ENCODE measurements at places on chromosomes 13 and 19.

- DNase-seq, result no peak
Measured at GRCh38 chr19:58354478-58355030, 1.3 kb upstream of the A1BG start.

GRCh38 chr13:100855151-100855550, 180.6 kb upstream of the TMTC4 start:
- no peak for DNase-seq

GRCh38 chr13:75446874-75447273, 35.1 kb downstream of the TBC1D4 start:
- DNase-seq, result no peak

- no peak for DNase-seq
Measured at GRCh38 chr19:42290523-42291434, 11.2 kb upstream of the PRR19 start.

- no peak for DNase-seq
Measured at GRCh38 chr13:28659621-28659970, 666 bp downstream of the POMP start.

DNA sequence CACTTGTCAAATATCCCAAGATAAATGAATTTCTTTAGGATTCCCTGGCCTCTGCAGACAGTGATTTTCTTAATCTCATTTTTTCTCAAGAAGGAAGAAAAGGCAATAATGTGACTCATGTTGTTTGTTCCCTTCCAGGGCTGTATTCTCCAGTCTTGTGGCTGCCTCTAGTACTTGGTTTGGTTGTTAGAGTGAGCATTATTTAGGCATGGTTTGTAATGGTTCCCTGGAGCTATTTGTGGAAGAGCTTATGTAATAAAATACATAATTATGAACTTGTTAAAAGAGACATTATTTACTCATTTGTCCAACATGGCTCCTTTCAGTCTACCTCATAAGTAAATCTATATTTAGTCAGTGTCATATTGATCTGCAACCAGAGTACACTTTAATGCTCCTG, 270.4 kb downstream of the DCT start:
- no peak for DNase-seq

GRCh38 chr13:101144808-101145419, 271.4 kb downstream of the NALCN start:
- DNase-seq, result no peak

DNA sequence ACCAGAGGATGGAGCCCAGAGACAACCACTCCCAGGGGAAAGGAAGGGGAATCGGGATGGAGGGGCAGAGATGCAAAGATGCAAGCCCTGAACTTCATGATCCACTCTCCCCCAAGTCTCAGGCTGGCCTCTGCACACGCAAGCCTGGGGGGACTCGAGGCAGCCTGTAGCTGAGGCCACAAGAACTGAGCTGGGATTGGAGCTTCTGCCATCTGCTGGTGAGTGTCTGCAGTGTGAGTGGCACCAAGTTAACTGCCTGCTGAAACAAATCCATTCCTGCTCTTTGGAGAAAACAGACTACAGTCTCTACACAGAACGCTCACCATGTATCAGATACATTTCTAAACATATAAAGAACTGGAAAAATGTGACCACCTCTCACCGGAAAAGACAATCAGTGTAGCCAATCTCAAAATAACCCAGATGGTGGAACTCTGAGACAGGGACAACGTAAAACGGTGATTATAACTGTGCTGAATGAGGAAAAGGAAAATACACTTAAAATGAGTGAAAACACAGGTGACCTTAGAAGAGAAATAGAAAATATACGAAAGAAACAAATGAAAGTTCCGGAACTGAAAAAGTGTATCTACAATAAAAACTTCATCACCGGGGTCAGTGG, 62.1 kb downstream of the KLF2 start:
- no peak for DNase-seq

- no peak for DNase-seq
Measured at GRCh38 chr19:38506723-38507550, 73.4 kb downstream of the RYR1 start.

- DNase-seq, result no peak
Measured at GRCh38 chr13:52599037-52599847, 43.0 kb upstream of the HNRNPA1L2 start.

DNA sequence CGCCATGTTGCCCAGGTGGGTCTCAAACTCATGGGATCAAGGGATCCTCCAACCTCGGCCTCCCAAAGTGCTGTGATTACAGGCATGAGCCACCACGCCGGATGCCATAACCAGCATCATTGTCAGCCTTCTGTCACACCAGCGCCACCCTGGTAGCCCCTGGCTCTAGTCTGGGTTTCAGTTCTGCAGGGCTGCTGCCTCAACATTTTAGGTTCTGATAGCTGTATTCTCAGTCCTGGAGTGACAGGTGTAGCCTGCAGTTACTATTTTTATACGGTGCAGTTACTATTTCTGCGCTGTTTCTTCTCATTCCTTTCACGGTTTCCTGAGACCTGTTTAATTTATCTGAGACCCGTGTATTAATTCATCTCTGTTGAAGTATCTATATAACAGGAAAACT, 57.1 kb downstream of the TRPM4 start:
- DNase-seq, result no peak

DNA sequence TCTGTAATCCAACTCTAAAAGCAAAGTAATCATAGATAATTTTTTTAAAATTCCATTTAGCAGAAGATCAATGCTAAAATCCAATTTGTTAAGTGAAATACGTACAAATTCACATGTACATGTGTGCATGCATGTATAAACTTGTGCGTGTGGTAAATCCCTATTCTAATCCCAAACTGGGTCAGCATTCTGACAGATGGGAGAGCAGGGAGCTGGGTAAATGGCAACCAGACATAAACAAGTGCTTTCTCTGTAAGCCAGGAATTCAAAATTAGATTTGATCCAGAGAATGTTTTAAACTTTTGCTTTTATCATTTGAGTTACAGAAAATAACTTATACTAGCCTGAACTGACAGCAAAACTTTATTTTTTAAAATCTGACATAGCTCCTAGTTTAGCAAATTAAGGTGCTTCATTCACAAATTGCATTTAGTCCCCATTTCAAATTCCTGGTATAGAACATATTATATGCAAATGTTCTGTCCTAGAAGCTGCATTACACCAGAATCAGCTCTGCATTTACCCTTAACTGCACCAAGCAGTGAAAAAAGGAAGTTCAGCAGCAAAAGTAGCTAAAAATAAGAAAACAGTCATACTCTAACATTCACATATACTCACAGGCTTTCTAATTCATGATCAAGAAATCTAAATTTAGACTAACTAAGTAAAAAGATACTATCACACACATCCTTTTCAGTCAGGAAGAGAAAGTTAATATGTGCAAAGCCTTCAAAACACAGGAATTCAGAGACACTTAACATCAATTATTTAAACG, 32.6 kb downstream of the UBL3 start:
- DNase-seq, result no peak

DNA sequence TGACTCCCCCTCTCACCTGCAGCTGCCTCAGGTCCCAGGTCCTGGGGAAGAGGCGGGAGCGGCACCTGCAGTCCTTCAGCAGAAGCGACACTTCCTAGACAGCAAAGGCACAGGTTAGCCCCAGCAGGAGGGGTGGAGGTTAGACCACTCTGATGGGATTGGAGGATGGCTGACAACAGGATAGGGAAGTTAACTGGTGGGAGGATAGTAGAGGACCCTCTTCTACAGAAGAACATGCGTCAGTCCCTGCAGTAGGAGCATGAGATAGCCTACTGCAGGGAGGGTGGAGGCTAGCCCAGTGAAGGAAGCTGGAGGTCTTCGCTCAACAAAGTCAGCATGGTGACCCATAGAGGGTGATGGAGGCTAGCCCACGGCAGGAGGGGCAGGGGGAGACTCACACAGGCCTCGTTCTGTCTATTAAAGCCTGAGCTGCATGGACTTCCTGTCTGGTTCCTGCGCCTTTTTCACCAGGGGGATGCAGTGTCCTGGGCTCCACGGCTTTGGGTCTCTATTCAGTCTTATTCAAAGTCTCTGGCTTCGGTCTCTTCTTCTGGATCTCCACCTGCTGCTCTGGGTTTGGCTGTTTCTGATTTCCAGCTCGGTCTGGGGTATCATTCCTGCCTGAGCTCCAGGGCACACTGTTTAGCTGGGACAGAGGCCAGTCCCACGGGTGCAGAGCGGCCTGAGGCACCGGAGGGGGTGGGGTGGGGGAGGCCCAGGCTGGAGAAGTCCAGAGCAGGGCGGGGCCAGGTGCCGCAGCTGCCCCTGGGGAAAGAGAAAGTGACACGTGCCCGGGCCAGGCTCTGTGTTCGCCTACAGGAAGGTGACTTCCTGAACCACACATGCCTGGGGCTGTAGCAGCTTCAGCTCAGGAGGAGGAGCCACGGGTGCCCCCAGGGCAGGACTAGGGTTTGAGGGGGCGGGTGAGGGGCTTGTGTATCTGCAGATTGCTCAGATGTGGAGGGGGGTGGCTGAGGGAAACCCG, 7.3 kb downstream of the IFNL3 start:
- DNase-seq, result no peak

DNA sequence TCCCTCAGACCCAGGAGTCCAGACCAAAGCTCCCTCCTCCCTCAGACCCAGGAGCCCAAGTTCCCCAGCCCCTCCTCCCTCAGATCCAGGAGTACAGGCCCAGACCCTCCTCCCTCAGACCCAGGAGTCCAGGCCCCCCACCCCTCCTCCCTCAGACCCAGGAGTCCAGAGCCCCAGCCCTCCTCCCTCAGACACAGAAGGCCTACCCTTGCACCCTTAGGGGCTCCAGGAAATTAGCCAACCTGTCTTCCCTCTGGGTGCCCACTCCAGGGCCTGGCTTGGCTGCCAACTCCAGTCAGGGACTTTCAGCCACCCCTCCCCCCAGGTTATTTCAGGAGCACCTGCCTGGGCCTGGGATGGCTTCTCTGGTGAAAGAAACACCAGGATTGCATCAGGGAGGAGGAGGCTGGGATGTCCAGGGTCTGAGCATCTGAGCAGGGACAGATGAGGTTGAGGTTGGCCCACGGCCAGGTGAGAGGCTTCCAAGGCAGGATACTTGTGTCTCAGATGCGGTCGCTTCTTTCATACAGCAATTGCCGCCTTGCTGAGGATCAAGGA, at the start of gene FGF21:
Gene FGF21, plus strand, starts transcription at position 441 of the 558 bp plus-strand sequence. CDS start 713 bp downstream, outside the sequence.
- DNase-seq, result no peak

GRCh38 chr19:18849838-18850400, 18.2 kb downstream of the UPF1 start:
- no peak for DNase-seq

DNA sequence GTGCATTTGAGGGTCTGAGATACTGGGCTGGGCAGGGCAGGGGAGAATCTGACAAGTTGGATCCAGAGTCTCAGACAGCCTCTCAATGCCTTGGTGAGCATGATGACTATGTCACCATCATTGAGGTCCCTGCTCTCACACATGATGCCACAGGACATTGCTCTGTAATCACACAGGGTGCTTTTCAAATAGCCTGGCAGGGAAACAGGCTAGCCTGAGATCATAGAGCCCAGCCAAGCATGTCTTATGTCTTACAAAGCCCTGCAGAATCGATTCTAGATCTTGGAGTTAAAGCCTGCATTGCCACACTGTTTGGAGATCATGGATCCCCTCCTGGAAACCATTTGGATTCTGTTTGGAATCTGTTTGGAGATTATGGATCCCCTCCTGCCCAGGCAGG, 5.3 kb downstream of the KCNN1 start:
- no peak for DNase-seq

- no peak for DNase-seq
Measured at GRCh38 chr13:71864986-71865873, 1.8 kb downstream of the DACH1 start.

DNA sequence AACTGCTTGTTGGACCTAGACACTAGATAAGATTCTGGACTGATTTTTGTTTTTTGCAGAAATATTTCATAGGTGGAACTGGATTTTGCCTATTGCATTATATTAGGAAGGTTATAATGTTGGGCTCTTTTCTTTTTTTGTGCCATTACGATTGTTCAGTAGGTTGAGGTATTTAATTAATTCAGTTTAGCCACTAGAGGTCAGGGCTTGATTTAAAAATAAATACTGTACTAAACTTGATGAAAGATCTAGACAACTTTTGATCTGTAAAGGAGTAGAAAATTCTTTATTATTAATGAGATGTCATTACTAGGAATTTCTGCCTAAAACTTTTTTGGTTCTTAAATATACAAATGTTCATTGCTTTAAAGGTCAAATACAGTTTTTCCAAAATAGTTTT, 15.2 kb upstream of the SUPT20H start:
- peak; percentile 4 for DNase-seq

DNA sequence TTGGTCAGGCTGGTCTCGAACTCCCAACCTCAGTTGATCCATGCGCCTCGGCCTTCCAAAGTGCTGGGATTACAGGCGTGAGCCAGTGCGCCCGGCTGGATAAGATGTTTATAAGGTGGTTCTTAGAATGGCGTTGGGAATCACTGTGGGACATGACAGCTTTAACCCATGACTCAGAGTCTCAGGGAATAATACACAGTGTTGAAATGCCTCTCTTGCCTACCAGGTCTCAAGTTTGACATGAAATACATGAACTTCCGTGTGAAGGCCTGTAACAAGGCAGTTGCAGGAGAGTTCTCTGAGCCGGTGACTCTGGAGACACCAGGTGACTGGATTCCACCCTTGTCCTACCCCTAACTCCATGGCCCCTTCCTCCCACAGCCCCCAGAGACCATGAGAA, 12.6 kb downstream of the FSD1 start:
- no peak for DNase-seq

- DNase-seq, result no peak
Measured at GRCh38 chr19:39672473-39672872, 16.8 kb downstream of the LGALS16 start.

GRCh38 chr13:102779436-102780159, 6.0 kb upstream of the TEX30 start:
- DNase-seq, result no peak

DNA sequence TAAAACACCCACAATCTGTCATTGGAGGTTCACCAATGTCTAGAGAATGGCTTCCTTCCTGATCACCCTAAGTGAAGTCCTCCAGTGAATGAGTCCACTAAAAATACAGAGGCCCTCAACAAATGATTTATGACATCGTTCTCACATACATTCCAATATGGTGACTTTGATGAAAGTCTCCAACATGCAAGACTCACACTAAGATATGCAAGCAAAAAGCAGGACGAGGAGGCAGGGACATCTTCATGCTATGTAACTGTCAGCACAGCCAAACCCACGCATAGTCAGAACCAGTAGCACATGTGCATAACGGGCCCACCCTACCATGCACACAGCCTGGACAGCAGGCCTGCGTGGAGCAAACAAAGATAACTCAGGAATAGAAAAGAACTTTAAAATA, 16.6 kb upstream of the LSM14A start:
- peak; percentile 49 for DNase-seq

- no peak for DNase-seq
Measured at GRCh38 chr13:99659226-99659625, 158.0 kb downstream of the TM9SF2 start.

GRCh38 chr19:55486971-55487923, 989 bp upstream of the SSC5D start:
- peak; percentile 92 for DNase-seq

GRCh38 chr13:29573190-29573589, 22.3 kb downstream of the SLC7A1 start:
- no peak for DNase-seq

DNA sequence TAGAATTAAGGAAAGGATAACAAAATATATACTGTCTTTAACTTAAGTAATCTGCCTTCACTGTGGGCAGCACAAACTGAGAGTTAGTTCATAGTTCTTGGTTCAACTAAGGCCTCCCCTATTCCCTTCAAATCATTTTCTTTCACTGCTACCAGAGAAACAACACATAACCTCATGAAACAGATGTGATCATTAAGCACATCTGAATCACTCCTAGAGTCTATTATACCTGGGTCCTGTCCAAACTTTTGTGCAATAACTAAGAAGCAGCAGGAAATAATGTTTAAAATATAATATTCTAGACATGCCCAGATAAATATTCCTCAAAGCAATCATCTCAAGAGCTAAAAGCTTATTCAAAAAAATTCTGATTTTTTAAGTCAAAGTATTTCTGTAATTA, 62.9 kb downstream of the ZC3H13 start:
- DNase-seq, result no peak
